Muscle of arm (tissue), 14 donors: ENCODE measurements at places on chromosomes 2 and 18.
A peak's percentile ranks its signal among the peaks of the same experiment; 100 is the strongest.

- DNase-seq, result no peak
Observed at GRCh38 chr2:120503793-120504571, 158.0 kb downstream of the INHBB start.

GRCh38 chr2:177243476-177243875 is 21.1 kb downstream of the NFE2L2 start:
- DNase-seq, result no peak

GRCh38 chr2:225600865-225601264 is 201.4 kb downstream of the NYAP2 start:
- DNase-seq, result no peak

DNA sequence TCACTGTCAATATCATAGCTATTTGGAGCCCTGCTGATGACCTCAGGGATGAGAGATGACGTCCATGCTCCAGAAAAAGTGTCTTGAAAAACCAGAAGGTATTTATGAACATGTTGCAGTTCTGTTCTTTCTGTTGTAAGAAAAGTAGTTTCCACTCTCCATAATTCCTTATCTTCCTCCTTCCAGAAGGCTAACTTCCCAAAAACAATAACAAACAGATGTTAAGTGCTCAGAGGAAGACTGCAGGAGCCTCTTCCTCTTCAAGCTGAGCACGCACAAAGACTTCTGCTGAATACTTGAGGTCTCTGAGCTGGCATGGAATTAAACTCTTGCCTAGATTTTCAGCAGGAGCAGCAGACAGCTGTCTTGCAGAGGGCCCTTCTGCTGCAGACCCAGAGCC is 434.5 kb upstream of the KLHL29 start:
- DNase-seq, result no peak

DNA sequence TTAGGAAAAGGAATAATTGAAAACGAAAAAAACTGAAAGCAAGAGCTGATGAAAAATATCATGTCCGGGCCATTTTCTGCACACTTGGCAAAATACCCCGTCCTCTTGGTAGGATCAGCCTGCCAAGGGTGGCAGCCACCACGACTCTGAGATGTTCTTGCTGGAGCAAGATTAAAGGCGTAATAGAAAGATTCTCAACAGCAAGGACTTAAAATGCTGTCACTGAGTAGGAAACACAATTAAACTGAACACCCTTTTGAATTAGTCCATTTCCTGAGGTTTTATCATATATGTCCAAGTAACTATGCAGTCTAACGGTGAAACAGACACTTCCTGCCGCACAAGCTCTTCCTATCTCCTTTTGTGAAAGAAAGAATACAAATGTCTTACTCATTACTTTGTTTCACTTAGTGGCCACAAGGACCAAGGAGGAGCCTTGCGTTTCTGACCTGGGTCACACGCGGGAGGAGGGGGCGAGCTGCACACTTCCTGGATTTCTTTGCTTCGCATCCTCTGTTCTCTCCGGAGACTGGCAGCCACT is 222.7 kb downstream of the PIEZO2 start:
- peak; percentile 61 for DNase-seq

GRCh38 chr2:231037731-231038482 is 584 bp downstream of the C2orf72 start:
- no peak for DNase-seq

DNA sequence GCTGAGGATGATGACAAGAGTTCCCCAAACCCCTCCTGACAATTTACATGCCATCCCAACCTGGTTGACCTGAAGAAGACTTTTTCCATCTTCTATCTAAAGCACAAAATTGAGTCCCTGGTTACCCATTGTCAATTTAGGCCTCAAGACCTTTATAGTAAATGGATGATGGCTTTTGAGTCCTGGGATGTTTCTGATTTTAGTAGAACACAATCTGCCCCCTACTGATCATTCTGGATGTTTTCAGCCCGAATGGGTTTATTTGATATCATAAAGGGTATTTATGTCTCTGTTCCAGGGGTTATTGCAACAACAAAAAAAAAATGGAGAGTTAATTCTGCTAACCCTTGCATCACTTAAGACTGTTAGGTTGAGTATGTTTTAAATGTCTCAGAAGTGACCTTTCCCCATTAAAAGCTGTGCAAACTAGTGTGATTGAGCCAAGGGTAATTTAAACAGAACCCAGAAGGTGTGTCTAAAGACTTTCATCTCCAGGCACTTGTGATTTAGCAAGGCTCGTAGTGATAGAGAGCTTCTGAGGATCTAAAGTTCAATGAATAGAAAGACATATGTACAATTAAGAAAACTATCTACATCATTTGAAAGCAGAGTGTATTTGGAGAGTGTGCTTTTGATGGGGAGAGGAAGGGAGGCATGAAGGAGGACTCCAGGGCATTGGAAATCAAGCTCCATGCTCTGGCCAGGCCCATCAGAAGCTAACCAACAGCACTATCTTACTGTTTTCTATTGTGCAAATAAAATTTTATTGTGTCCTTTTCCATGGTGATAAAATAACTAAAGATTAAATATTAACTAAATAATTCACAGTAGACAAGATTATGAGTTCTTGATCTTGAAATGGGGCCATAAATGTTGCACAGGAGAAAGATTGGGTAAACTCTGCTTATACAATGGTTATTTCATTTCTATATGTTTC is 96.6 kb upstream of the NOSTRIN start:
- DNase-seq, result no peak

DNA sequence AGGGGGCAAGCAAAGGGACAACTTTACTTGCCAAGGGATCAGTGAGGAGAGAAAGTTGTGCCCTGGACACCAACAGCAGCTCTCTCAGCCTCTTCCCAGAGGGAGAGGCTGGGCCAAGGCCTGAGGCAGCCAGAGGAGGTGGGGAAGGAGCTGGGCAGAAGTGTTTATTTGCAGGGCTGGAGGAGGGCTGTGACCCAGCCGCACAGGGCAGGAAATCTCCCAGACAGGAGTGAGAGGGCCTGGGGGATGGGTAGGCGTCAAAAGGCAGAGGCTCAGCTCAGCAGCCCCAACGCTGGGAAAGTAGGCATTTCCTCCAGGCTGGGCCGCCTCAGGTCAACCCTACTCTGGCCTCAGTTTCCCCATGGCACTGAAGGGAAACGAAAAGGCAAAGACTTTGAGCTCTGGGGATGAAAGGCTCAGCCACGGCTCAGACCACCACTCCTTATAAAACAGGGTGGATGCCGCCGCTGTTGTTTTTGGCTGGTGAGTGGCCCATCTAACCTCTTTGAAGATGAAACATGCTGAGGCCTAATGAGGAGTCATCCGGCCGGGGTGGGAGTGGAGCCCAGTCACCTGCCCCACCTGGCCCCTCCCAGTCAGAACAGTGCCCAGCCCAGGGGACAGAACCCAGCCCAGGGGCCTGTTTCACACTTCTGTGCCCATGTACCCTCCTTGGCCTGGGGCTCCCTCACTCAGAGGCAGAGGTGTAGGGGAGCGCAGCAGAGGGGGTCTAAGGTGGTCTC is 21.9 kb upstream of the SEMA4C start:
- DNase-seq, result no peak

DNA sequence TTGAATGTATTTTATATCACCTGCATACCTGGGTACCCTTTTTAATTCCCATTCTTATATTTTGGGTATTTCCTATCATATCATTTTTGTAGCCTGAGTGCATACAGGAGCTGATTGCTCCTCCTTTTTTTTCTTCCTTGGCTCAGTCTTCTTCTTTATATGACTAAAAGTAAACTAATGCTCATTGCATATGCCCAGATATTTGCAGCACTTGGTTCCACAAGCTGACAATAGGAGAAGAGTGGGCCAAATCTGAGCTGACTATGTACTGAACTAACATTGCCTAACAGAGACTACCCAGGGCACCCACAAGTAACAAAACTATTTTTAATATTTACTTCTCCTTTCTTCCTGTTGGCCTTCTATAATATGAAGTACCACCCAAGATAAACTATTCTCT is 131.7 kb upstream of the SPOPL start:
- no peak for DNase-seq

DNA sequence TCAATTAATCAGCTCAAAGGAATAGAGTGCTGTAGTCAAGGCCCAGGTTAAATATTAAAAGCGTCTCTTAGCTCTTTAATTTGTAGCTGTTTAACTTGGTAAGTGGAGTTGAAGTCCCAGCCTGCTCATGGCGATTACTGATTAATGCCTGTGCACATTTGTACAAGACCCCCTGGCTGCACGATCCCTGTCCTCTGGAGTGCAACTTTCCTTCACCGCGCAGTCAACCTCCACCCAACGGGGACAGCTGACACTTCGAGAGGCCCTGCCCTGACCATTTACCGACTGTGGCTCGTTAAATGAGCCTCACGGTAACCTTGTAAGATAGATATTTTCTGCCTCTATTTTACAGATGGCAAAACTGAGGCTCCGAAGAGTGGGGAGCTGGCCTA is 5.5 kb upstream of the CYS1 start:
- no peak for DNase-seq

GRCh38 chr2:116416731-116417377 is 1397.6 kb upstream of the DDX18 start:
- peak; percentile 6 for DNase-seq

- no peak for DNase-seq
Observed at GRCh38 chr2:230140667-230141066, 71.9 kb upstream of the SLC16A14 start.
